ENCODE measurements at places on chromosomes 5 and 9. TPM values are rescaled to one million over a fixed set of nuclear protein-coding genes. Genes with fewer than 3 reads are reported as not detected.

The TMOD1 gene
- total RNA-seq = 0.47 TPM

The CREB3 gene
- 13.7 TPM for total RNA-seq

The NR2F1 gene
- total RNA-seq = not detected

The HRCT1 gene
- total RNA-seq = not detected

DNA sequence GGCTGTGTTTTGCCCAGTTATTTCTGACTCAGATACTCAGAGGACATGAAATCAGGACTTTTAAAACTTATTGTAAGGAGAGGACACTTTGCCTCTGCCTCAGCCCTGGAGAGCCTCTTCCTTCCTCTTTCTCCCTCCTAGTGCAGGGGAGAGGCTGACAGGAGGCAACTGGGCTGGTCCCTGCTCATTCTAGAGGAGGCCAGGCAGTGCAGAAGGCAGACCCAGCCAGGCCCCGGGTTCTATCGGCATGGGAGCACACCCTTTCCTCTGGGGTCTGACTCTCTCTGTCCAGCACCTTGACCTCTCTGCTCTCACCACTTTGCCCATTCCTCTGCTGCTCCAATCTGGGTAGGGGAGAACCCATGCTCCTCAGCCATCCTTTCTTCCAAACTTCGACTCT is 16.0 kb upstream of the SMIM32 start:
- DNase-seq = no peak
- H3K27me3 ChIP-seq = peaks cover 2% of the 10 kb centered on the region
- no peaks in the 10 kb centered on the region for H3K36me3 ChIP-seq
- no peaks in the 10 kb centered on the region for H3K4me1 ChIP-seq
- H3K4me3 ChIP-seq = no peak overlapping the region

GRCh38 chr5:158609333-158610050 is 490.2 kb downstream of the EBF1 start:
- no peak overlapping the region for H3K4me3 ChIP-seq
- DNase-seq = no peak
- H3K4me1 ChIP-seq = no peaks in the 10 kb centered on the region
- no peaks in the 10 kb centered on the region for H3K27me3 ChIP-seq
- H3K27ac ChIP-seq = no peak overlapping the region

DNA sequence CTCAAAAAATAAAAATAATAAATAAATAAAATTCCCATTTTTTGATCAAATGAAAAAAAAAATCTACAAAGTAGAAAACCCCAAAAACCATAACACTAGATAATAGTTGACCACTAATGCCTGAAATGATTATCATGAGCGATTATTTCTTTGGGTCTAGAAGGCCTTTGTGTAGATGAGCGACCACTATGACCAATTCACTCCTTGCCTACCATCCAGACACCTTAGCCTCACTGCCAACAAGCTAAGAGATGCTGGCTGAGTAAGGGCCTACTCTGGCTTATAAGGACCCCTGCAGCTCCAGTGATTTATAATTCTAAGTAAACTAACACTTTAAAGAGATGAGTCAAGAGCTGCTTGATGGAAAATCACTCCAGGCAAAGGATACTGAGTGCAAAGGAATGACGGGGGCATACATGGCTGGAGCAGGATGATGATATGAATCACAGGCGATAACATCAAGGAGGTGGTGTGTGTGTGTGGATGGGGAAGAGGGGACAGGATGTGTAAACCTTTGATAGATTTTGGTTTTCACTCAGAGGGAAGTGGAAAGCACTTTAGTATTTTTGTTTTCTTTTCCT is 4.8 kb upstream of the F2RL1 start:
- H3K4me1 ChIP-seq = peaks cover 9% of the 10 kb centered on the region
- no peaks in the 10 kb centered on the region for H3K36me3 ChIP-seq
- H3K27ac ChIP-seq = no peak overlapping the region
- H3K27me3 ChIP-seq = peaks cover 7% of the 10 kb centered on the region
- DNase-seq = no peak

DNA sequence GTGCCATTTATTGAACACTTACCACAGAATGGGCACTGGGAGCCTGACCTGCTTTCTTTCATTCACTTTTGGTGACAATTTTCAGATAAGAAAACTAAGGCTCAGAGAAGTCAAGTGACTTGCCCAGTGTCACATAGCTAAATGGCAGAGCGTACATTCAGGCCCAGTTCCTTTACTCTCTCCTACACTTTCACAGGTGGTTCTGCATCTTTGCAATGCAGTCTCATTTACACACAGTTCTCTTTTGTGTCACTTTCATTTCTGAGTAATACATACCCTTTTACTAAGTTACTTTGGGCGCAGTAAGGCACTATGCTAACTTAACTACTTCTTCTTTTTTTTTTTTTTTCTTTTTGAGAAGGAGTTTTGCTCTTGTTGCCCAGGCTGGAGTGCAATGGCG is 8.3 kb downstream of the NFIL3 start:
- H3K27me3 ChIP-seq = peaks cover 27% of the 10 kb centered on the region
- no peak overlapping the region for H3K4me3 ChIP-seq
- peaks cover under 1% of the 10 kb centered on the region for H3K36me3 ChIP-seq
- DNase-seq = peak; percentile 19

GRCh38 chr5:143244990-143245389 is 158.5 kb downstream of the NR3C1 start:
- no peaks in the 10 kb centered on the region for H3K4me1 ChIP-seq
- DNase-seq = no peak
- H3K27me3 ChIP-seq = no peaks in the 10 kb centered on the region
- H3K27ac ChIP-seq = no peak overlapping the region

DNA sequence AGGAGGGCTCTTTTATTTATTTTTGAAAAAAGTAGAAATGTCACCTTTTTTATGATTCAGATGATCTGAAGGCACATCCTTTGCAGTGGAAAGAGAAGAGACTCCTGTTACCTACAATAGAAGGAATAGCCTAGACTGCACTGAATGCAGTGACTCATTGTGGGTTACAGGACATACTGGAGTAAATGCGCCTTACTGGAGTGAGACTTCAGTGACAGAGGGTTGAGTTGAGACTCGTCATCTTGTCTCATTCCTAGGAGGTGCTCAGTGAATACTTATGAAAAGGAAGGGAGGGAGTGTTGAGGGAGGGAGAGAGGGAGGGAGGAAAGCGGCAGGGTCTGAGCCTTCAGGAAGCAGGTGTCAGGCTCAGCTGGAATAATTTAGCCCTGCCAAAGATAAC is 25.2 kb downstream of the ANKRA2 start:
- H3K4me1 ChIP-seq = peaks cover 4% of the 10 kb centered on the region
- H3K27ac ChIP-seq = no peak overlapping the region

DNA sequence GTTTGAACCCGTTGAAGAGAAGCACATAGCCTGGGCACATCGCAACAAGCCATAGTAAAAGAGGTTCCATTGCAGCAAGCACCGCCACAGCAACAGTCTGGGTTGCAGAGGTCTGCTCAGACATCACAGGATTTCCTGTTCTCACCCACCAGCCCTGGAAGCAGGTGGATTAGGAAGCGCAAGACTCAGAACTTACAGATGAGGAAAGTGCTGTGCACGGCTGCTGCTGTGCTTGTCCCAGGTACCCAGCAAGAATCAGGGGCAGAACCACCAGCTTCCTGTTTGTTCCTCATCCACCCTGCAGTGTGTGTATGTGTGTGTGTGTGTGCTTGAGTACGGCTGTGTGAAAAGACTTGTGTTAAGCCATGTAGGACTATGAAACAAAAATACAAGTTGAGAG is 124.7 kb upstream of the IRX2 start:
- no peaks in the 10 kb centered on the region for H3K27me3 ChIP-seq
- no peak overlapping the region for H3K4me3 ChIP-seq
- H3K4me1 ChIP-seq = no peaks in the 10 kb centered on the region
- H3K36me3 ChIP-seq = no peaks in the 10 kb centered on the region
- no peak overlapping the region for H3K27ac ChIP-seq

- no peaks in the 10 kb centered on the region for H3K36me3 ChIP-seq
- H3K27ac ChIP-seq = no peak overlapping the region
- DNase-seq = no peak
- H3K27me3 ChIP-seq = no peaks in the 10 kb centered on the region
Measured at GRCh38 chr9:69857131-69857530, 36.5 kb downstream of the CFAP95 start.

DNA sequence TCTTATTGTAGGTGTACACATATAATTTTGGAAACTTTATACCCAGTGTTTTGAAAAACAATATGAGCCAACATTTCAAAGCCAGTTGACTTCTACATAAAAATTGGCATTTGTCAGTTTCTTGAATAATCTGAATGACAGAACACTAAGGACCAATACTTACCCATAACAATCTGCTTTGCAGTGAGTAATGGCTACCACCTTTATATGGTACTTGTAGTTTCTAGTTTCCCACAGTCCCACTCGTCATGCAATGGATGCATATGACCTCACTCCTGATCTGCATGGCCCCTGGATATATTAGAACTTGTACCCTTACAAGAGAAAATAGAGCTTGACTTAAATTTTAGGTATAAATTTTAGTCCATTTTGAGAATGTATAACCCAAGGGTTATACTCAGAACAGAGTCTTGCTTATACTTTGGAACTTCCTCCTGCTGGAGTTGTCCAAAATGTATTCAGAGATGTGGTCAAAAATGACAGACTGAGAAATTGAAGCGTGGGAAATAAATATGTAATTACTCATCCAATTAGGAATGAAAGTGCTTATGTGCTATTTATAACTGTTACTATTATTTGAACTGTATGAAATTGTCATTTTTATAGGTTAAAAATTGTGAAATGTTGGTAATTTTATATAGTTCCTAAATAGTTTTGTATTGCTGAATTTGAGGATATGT is 19.5 kb downstream of the XRCC4 start:
- no peak overlapping the region for H3K27ac ChIP-seq
- no peaks in the 10 kb centered on the region for H3K27me3 ChIP-seq
- H3K36me3 ChIP-seq = no peaks in the 10 kb centered on the region
- no peaks in the 10 kb centered on the region for H3K4me1 ChIP-seq

DNA sequence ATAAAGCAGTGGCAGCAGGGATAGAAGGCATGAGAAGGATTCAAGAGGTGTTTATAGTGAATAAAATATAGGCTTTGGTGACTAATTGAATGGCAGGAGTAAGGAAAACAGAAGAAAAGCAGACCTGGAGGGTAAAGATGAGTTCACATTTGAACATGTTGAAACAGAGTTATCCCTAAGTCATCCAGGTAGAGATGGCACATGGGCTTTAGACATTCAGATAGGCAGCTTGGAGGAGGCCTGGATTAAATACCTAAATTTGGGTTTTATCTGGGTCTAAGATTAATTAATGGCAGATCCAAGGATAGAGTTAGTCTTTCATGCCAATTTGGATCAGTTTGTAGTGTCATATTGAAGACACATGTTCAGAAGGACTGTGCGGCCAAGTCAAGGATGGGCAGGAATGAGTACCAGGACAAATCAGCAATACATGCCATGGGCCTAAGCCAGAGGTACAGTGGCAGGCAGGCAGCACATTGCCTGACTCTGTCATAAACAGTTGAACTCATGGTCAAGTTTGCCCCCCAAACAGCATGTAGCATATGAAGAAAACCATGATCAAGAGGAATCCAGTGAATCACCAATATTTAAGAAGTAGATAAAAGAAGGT is 115.5 kb upstream of the SLC12A2 start:
- H3K36me3 ChIP-seq = no peaks in the 10 kb centered on the region
- no peak overlapping the region for H3K4me3 ChIP-seq
- no peak overlapping the region for H3K27ac ChIP-seq

- H3K4me1 ChIP-seq = peaks cover 2% of the 10 kb centered on the region
- H3K36me3 ChIP-seq = no peaks in the 10 kb centered on the region
- DNase-seq = peak; percentile 62
- H3K27ac ChIP-seq = no peak overlapping the region
- peak overlapping the region; percentile 3 for H3K4me3 ChIP-seq
Measured at GRCh38 chr5:54844905-54845566, 140.4 kb downstream of the ESM1 start.

DNA sequence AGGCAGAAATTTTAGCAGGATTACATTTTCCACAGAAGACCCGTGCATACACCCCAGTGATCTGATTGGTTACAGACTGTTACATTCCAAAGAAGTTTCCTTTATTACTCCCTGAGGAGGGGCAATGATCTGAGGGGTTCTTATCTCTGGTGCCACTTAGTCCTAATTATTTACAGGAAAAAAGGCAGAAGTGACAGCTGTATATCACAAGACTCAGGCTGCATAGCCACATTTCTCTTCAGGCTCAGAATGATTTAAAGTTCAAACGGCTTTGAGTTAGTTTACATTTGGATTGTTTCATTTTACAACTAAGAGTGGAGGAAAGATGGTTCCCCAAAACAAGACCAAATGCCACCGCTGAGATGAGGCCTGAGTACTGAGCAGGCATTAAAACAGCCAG is 17.3 kb downstream of the NAIF1 start:
- H3K27ac ChIP-seq = no peak overlapping the region
- no peak for DNase-seq
- no peak overlapping the region for H3K4me3 ChIP-seq
- H3K36me3 ChIP-seq = no peaks in the 10 kb centered on the region
- no peaks in the 10 kb centered on the region for H3K4me1 ChIP-seq

DNA sequence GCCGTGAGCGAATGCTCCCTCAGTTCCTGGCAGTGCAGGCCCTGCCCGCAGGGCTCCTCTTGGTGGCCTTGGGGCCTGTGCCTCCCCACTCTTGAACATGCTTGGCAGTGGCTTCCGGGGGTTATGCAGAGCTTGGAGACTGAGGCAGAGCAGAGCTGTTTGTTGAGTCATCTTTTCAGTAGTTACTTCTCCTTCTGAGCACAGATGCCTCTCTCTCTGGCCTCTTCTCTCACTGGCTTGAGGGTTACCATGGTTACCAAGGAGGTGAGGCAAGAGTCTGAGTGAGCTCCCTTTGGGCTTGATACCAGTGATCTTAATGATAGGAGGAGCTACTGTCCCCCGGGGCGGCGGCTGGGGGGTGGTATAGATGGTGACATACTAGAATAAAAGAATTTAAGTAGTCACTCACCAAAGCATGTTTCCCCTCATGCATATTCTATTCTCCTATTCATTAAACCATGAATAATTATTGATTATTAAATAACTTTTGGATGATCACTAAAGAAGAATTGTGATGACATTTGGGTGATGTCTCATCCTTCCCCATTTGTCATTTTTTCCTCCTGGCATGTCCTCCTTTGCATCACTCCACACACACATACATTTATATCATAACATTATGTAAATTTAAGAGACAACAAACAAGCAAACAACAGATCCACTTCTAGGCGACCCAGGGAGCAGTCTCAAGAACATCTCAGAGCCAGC is 111.1 kb downstream of the ARHGAP26 start:
- no peaks in the 10 kb centered on the region for H3K27me3 ChIP-seq
- no peak overlapping the region for H3K27ac ChIP-seq
- peaks cover 4% of the 10 kb centered on the region for H3K36me3 ChIP-seq
- no peaks in the 10 kb centered on the region for H3K4me1 ChIP-seq

- H3K36me3 ChIP-seq = no peaks in the 10 kb centered on the region
- no peaks in the 10 kb centered on the region for H3K4me1 ChIP-seq
- no peak overlapping the region for H3K27ac ChIP-seq
- DNase-seq = no peak
Measured at GRCh38 chr9:135736979-135737839, 35.2 kb downstream of the KCNT1 start.

DNA sequence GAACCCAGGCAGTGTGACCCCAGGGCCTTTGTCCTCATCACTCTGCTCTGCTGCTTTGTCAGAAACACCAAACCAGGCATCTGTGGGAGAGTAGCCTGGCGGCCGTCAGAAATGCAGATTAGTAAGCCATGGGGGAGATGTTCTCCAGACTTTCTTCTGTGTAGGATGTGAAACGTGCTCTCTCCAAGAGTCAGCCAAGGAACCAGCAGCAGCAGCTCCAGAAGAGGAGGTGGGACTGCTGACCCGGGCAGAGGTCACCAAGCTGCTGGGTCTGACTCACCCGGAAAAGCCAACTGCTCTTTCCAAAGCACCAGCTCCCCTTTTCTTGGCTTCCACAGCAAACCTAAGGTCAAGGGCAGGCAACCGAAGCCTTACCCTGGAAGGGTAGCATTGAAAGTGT is 14.4 kb upstream of the ABLIM3 start:
- no peaks in the 10 kb centered on the region for H3K36me3 ChIP-seq
- H3K4me3 ChIP-seq = no peak overlapping the region
- DNase-seq = no peak
- H3K4me1 ChIP-seq = no peaks in the 10 kb centered on the region
- no peaks in the 10 kb centered on the region for H3K27me3 ChIP-seq
- H3K27ac ChIP-seq = no peak overlapping the region
